ENCODE measurements at places on chromosomes 5 and 9.

DNA sequence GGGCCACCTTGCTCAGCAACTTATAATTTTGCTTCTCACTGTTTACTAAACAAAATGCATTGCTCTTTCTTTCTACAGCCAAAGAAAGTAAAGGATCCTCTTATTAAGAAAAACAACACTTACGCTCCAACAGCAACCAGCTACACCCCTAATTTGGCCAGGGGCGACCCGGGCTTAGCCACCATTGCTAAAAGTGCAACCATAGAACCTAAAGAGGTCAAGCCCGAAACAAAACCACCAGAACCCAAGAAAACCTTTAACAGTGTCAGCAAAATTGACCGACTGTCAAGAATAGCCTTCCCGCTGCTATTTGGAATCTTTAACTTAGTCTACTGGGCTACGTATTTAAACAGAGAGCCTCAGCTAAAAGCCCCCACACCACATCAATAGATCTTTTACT, 49.1 kb downstream of the GABRA1 start:
- no peak for DNase-seq

DNA sequence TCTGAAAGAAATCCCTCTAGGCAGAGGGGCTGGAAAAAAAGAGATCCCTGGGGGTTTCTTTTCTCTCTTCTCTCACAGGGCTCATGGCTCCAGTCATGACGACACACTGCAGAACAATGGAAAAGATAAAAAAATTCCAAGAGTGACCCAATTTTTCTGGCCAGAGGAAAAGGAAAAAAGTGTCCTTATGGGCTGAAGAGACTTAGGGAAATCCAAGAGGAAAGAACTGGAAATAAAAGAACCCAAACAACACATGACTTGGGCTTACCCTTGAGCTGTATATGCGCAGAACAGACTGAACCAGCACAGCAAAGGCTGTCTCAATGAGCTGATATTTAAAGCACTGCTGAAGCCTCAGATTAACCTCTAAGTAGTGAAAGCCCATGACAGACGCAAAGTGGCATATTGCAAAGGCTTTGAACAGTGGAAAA, 102.4 kb downstream of the SMIM23 start:
- no peak for DNase-seq

GRCh38 chr5:68396722-68397121, 181.2 kb downstream of the PIK3R1 start:
- no peak for DNase-seq

- DNase-seq, result no peak
Observed at GRCh38 chr9:95770653-95771131, 104.8 kb upstream of the ERCC6L2 start.

GRCh38 chr9:101027733-101028345, 688 bp upstream of the PLPPR1 start:
- DNase-seq, result no peak

DNA sequence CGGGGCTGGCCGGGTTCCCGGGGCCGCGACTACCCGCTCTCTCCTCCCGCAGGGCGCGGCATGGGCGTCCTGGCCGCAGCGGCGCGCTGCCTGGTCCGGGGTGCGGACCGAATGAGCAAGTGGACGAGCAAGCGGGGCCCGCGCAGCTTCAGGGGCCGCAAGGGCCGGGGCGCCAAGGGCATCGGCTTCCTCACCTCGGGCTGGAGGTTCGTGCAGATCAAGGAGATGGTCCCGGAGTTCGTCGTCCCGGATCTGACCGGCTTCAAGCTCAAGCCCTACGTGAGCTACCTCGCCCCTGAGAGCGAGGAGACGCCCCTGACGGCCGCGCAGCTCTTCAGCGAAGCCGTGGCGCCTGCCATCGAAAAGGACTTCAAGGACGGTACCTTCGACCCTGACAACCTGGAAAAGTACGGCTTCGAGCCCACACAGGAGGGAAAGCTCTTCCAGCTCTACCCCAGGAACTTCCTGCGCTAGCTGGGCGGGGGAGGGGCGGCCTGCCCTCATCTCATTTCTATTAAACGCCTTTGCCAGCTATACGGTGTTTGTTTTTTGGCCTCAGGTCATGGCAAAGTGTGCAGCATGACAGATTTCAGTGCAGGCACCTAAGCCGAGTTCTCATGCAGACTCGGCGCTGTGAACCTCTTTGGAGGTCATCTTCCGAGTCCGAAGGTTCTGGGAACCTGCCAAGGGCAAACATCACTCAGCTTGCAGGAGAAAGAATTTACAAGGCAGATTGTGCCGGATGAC, 516 bp downstream of the MRPL41 start:
- peak; percentile 13 for DNase-seq

DNA sequence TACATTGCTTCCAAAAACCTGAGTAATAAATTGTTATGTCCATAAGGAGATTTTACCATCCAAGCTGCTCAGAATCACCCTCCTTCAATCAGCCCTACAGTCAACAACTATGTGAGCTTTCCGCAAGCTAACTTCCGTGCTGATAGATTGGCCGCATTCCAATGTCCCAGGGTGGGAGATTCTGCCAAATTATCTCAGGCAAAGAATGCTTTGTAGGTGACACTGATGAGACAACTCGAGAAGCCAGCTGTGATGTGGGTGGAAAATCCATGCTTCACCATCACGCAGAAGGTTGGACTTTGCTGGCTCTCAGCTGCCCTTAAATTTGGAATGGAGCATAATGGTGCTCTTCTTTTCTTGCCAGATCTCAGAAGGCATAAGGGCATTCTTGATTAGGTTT, 44.9 kb upstream of the HCN1 start:
- no peak for DNase-seq

GRCh38 chr9:137436761-137437600, 4.2 kb downstream of the ENTPD8 start:
- no peak for DNase-seq

GRCh38 chr5:45512521-45512920, 183.7 kb downstream of the HCN1 start:
- no peak for DNase-seq

DNA sequence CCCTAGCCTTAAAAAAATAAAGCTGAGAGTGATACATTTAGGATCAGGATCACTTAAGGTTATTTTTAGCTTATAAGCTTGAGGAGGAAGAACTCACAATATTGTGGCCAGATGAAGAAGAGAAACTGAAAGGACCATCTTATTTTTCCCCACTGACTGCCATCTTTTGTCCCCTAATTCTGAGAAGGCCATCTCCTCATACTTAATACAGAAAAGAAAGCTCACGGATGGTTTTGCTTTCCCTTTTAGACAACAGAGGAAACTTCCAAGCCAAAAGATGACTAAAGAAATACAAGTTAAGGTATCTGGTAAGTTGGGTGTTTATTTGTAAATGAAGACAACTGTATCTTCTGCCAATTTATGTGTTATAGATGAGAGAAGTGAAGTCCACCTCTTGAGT, 36.4 kb downstream of the ERAP1 start:
- no peak for DNase-seq

DNA sequence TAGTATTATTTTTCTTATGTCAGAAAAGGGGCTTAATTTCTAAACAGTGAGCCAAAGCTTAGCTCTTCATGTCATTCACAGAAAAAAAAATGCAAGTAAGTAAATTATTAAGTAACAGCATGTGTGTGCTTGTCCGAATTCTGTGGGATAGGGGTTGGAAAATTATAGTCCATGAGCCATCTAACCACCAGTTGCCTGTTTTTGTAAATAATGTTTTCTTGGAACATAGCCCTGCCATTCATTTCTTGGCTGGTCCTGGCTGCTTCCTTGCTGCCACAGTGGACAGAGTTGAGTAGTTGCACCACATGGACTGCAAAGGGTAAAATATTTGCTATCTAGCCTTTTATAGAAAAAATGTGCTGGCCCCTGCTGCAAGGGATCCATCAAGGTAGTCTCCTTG, 513.7 kb upstream of the WWC1 start:
- DNase-seq, result no peak

DNA sequence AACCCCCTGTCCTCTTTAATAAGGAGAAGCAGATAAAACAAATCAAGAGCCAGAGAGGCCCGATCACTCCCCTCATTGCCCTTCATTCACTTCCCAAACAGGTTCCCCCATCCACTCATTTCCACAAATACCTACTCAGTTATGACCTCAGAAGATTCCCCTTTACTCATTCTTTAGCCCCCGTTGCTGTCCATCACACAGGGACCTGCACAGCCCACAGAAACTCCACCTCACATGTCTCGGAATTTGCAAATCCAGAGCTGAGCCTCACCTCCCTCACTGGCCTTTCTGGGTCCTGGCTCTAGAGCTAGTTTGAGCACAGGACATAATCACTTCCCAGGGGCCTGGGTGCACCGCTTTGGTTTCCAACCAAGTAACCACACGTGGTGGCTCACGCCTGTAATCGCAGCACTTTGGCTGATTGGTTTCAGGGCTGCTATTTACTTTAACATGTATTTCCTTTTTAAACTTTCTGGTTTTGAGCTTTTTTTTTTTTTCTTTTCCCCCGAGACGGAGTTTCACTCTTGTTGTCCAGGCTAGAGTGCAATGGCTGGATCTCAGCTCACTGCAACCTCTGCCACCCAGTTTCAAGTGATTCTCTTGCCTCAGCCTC, 17.8 kb downstream of the ATP6V0E1 start:
- peak; percentile 7 for DNase-seq

DNA sequence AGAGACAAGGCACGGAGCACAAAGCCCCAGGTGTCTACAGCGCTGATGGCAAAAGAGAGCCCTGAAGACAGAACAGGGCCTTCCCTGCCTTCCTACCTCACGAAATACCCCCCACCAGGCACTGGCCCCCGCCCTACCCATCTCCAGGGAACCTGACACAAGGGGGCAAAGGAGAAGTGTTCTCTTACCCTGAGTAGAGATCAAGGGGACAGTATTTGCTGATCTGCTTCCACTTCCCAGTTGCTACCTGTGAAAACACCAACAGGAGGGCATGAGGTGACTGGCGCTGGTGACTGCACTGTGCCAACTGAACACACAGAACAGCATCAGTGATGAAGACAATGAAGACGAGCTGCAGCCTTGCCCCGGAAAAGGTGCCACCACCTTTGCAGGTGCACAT, 27.4 kb downstream of the IPPK start:
- no peak for DNase-seq

DNA sequence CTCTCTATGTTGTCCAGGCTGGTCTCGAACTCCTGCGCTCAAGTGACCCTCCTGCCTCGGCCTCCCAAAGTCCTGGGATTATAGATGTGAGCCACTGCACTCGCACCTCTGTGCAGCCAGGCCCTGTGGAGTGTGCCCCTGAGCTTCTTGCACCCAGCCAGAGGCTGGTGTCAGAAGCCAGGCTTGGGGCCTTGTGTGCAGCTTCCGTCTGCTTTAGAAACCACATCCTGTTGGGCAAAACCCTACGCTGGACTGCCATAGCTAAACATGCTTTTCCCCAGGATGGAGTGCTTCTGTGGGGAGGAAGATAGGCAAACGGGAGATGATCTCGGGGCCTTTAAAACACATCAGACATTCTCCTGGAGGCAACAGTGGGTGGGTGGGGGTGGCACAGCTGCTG, 40.1 kb downstream of the PRRT1B start:
- peak; percentile 69 for DNase-seq

DNA sequence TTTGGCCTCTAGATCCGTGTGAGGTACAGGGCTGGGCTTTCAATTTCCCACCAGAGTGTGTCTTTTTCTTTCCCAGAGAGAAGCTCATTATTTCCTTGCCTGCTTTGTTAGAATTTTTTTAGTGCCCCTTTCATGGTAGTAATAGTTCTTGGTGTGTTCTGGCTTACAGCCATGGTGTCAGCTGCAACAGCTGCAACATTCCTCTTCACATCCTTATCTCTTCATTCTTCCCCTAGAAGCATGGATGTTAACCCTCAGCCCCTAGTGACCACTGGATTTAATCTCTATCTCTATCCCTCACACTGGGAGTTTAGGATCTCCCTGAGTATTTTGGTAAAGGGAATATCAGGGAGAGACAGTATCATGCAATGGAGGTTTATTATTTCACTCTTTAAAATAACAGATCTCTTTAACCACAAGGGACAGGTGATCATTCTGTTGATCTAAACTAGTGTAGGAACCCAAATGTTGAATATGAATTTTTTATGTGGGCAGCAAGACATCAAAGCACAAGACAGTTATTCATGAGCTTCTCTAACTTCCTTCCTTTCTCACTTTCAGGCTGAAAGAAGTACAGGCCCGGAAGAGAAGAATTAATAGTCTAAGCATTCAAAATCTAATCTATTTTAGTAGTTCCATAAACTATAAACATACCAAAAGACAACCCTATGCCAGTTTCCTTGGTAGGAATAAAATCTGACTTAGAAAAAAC, 160.2 kb downstream of the FAM170A start:
- DNase-seq, result no peak

DNA sequence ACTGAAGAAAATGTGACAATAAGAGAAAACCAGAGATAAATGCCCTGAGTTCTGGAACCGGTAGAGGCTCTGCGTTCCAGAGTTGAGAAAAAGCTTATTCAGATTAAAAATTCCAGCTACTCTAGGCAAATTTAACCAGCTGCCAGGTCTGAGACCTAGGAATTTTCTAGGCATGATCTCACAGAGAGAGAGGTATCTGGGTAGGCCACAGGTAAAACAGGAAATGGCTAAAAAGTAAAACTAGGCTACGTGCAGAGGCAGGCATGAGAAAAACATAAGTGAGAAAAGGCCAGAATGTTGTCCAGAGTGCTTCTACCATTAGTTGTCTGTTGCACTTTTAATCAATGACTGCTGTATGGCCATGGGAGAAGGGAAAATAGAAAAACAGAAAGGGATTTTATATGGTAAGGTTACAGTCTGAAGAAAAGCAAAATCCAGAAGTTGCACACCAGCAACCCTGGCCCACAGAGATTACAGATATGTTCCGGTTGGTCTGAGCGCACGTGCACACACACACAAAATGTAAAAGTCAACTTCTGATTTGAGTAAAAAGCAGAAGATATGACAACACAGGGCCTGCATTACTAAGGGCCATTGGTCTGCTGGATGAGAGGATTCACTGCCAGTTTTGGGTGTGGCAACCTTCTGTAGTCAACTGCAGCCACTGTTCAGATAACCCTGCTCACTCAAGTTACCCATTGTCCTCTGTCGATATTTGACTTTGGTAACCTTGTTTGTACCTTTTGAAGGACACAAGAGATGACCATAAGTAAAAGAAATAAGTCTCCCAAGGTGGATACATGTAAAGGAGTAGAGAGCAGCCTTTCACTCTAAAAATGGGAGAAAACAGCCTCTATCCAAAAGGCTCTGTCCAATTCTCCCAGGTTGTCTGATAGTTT, 266.0 kb downstream of the DTWD2 start:
- no peak for DNase-seq

GRCh38 chr9:94754976-94755475, 28.5 kb downstream of the AOPEP start:
- DNase-seq, result no peak

DNA sequence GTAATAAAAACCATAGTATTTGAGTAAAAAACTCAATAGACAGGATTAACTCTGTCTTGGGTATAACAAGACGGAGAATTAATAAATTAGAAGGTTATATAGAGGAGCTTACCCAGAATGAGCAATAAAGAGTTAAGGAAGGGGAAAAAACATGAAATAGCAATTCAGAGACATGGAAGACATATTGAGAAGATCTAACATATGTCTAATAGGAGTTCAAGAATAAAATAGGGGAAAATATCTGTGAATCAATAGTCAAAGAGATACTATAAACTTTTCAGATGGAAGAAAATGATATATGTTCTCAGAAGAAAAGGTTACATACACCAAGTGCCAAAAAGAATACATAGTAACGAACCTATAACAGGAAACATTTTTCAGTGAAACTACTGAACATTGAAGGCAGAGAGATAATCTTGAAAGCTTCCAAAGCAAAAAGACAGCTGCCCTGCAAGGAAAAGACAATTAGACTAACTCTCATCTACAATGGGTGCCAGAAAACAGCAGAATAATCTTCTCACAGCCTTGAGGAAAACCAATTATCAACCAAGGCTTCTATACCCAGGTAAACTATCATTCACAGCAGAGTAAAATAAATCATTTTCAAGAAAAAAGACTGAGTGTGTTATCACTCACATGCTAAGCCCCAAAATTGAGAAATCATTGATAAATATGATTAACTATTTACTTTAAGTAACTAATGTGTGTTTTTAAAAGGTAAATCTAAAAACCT, 106.0 kb downstream of the ENC1 start:
- DNase-seq, result no peak

Data from CD4-positive, alpha-beta T cell treated with Interleukin-1 beta for 1 hour (primary cell).